ENCODE measurements at places on chromosomes 5 and 9. TPM values are rescaled to one million over a fixed set of nuclear protein-coding genes. Genes with fewer than 3 reads are reported as not detected.

The TSLP gene
- total RNA-seq = not detected

The TSTD2 gene
- 12.9 TPM for total RNA-seq

The ATOX1 gene
- total RNA-seq = 203 TPM

The FLT4 gene
- total RNA-seq = 2.2 TPM

The LIFR gene
- 7.5 TPM for total RNA-seq

The PARP8 gene
- total RNA-seq = 0.20 TPM

The IL31RA gene
- 1.8 TPM for total RNA-seq

The GRK6 gene
- 24.8 TPM for total RNA-seq
